Bronchial epithelial cell (primary cell): ENCODE measurements at places on chromosomes 11 and 22.
A peak's percentile ranks its signal among the peaks of the same experiment; 100 is the strongest.

DNA sequence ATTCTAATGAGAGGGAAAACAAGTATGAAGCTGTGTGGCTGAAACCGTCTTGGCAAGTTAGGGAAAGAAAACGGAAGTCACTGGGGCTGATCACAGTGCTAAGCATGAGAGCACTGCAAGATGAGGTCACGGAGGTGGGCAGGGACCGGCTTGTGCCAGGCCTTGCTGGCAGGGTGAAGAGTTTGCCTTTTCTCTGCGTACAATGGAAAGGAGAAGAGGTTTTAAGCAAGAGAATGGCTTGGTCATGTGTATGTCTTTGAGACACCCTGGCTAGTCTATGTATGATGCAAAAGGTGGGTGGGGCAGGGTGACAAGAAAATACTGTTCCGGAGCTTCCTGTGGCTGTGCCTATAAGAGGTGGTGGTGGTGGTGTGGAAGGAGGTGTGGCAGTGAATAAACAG lies 567.9 kb downstream of the NTM start:
- DNase-seq: peak; percentile 29

GRCh38 chr11:100008417-100008816 lies 678.7 kb upstream of the ARHGAP42 start:
- no peak for DNase-seq

DNA sequence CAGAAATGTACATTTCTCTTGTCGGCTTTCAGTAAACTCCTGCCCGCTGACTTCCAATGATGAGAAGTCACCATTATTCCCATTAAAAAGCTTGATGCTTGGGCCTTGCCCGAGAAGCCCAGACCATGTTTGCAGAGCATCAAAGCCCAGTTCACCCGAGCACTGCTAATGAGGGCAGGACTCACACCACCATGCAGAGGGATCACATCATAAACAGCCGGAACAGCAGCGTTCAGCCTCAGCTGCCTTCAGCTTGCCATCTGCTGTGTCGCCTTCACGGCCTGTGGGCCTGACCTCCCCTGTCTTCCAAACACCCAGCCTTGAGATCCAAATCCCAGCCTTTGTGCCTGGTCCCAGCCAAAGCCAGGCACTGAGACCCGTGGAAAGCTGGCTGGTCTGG lies 105.4 kb upstream of the CSNK2A3 start:
- DNase-seq: no peak

DNA sequence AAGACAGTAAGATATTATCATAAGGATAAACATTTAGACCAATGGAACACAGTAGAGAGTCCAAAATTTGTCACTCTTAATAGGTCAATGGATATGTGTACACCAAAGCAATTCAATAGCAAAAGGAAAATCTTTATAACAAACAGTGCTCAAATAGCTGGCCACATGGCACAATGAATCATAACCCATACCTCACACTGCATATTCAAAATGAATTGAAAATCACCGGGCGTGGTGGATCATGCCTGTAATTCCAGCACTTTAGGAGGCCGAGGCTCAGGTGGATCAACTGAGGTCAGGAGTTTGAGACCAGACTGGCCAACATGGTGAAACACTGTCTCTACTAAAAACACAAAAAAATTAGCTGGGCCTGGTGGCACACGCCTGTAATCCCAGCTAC lies 8.4 kb downstream of the SNX32 start:
- no peak for DNase-seq

- no peak for DNase-seq
Measured at GRCh38 chr11:83046621-83047172, 25.0 kb downstream of the RAB30 start.

GRCh38 chr22:48925450-48925849 lies 902.2 kb downstream of the BRD1 start:
- DNase-seq: no peak

GRCh38 chr11:88345408-88345807 lies 7.9 kb upstream of the CTSC start:
- DNase-seq: peak; percentile 58

DNA sequence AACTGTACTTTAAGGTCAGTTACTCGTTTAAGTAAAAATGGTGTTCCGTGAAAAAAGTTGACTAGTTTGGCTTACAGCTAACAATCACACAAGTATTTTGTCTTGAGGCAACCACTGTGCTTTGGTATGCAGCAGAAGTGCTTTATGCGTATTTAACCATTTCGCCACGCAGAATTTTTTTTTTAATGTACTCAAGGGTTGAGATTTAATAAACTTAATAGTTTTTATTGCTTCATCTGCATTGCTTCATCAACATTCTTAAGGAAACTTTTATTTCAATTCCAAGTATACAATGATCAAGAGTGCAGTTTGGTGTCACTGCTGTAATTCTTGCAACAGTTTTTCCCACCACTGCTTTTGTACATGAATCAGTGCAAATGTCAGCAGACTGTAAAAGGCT lies 66.4 kb downstream of the ZNRF3 start:
- no peak for DNase-seq

GRCh38 chr22:22546490-22546889 lies 12.6 kb downstream of the PRAME start:
- peak; percentile 5 for DNase-seq

DNA sequence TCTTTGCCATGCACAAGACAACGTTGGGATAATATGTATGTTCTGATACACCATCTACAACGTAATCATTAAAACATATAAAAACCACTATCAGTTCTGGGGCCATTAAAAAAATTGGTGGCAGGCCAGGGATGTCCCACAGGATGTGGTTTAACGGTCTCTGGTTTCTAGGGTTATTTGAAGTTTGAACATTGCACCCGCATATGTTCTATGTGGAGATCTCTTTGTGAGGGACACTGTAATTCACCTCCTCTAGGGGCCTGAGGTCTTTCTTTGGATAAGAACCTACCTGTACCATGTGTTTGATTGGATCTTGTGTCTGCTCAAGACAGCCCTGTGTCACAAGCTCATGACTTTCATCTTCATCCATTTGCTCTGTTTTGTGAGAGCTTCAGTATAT lies 73.2 kb downstream of the GGTLC2 start:
- DNase-seq: no peak

- DNase-seq: no peak
Measured at GRCh38 chr11:133723056-133723455, 122.3 kb downstream of the SPATA19 start.

DNA sequence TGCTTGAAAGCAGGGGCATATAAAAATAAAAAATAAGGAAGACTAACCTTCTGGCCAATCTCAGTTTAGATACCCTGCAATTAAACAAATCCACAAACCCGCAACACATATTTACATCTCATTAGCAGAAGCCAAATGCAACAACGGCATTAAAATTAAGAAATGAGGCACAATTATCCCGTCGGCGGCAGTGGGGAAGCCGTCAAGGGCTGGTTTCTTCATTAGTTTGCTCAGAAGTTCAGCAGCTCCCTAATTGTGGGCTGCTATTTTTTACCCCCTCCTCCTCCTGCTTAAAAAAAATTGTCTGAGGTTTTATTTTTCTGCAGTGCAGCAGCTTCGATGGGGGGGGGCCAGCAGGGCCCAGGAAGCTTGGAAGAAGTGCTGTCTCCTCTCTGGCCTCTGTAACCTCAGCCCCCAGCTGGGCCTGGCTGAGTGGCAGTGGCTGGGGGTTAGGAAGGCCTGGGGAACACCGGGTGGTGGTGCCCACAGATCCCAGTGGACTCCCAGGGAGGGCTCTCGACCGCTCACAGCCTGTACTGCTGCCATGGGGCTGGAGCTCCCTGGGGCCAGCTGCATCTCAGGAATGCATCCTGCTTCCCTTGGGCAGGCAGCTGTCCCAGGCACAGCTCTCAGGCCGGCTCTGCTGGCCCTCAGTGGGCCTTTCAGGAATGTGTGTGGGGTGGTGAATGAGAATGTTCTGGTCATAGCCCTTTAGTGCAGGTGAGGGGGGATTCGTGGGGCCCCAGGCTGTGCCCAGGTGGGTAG lies 148.7 kb upstream of the B3GAT1 start:
- DNase-seq: no peak

DNA sequence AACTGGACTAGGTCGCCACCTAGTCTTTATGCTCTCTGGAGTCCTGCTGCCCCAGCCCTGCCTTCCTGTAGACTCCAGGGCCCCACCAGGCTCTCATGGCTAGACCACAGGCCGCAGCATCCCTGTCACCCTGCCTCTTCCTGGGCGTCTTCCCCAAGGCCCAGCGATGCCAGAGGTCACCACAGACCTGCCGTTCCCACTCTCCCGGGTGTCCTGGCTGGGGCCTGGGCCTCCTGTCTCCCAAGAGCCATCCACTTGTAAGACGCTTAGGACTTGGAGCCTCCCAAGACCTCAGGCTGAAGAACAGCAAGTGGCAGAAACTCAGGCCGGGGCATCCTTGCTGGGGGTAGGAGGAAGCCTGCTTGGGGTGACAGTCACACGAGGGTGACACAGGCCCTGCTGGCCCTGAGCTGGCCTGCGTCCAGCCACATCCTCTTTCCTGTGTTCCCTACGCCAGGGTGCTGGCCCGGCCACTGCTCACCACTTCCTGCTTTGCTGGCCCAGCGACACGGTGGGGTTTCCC lies 2.0 kb upstream of the TCIRG1 start:
- DNase-seq: no peak

DNA sequence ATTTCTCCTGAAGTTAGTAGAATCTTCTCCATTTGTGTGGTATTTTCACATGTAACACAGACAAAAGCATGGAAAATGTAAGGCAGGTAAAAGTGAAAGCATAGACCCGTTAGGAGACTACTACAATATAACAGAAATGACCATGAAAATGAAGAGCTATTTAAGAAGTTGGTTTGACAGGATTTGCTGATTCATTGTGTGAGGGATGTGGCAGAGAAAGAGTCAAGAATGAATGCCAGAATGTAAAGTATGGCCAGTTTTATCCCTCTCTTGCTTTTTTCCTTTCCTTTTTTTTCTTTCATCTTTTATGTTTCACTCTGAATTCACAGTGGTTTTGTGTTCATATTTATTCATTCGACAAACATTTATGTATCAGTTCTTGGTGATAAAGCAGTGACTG lies 115.9 kb downstream of the ARFGAP2 start:
- DNase-seq: peak; percentile 8

DNA sequence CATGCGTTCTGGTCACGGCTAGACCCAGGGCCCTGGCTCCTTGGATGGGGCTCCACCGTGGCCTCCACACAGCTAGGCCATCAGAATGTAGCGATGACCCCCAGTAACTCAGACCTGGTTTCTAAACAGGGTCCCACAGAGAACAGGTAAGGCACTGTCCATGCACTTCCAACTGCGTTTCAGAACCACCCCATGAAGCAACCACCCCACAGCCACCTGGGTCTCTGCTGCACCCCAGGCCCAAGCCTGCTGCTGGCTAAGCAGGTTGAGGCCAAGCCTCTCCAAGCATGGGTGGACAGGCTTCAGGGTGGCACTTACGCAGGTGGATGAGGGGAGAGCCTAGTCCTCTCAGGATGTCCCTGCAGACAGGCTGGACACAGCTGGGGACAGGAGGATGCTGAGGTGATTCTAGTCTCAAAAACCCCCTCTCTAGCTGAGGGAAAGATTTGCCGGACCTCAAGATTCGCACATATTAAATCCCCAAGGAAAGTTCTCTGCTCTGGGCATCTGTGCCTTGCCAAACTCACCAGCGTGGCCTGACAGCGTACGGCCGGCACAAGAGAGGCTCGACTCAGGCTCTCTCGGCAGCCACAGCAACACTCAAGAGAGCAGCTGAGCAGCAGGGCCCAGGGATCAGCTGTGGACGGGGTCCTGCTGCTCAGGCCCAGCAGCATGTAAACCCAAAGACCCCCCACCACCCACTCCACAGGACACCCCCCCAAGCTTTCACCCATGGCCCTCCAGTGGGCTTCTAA lies 141.6 kb downstream of the CRYBB2 start:
- no peak for DNase-seq

DNA sequence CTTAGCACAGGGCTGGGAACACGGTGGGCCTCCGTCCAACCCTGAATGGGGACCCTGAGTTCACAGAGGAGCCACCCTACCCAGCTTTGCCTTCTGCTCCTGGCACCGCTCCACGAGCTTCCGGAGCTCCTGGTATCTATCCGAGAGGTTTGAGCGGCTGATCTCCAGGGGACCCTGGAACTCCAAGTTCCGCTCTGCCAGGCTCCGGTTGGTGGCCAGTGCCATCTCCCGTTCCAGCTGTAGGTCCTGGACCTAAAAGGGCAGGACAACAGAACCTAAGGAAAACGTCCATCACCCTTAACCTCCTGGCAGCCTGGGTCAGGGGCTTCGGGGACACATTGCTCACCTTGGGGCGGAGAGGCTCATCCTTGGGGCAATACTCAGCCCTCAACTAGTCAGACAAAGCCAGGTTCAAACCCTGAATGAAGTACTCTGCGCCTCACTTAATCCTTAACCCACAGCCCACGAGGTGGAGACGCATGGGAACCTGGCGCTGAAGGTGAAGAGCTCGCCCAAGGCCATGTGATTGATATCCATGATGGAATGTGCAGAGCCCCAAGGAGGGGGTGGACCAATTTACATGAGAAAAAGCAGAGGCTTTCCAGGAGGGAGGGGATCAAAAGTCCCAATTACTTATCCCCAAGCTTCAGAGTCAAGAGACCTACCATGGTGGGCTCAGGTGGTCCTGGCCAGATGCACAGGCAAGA lies 27.1 kb downstream of the VPS37C start:
- DNase-seq: no peak

GRCh38 chr11:134764966-134765365 lies 352.9 kb upstream of the B3GAT1 start:
- DNase-seq: no peak

GRCh38 chr11:94794287-94795168 lies 26.4 kb downstream of the AMOTL1 start:
- peak; percentile 78 for DNase-seq

DNA sequence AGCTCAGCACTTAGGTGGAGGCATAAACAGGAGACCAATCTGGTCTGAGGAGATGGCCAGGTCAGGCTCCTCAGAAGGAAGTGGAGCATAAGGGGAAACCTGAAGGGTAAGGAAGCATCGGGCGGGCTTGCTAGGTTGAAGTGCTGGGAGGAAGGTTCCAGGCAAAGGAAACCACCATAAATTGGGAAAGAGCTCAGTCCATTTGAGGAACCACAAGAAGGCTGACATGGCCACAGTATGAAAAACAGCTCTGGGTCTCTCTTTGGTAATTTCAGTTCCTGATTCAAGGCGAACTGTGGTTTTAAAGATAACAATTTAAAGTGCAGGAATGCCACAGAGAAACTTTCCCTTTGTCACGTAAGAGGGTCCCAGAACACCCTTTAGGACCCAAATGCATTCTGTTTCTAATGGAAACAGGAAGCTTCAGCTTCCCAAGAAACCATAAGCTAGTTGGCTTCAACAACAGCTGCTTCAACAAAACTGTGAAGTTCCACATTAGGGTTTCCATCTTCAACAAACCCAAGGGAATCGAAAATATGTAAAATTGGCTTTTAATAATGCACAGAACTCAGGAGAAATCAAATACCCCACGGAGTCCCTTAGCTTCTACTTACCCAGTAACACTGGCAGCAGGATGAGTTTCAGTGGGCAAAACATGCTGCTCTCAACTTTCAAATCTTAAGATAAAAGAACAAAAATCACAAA lies 10.4 kb downstream of the JAML start:
- DNase-seq: no peak
